Spleen (tissue), 13 donors: ENCODE measurements at places on chromosomes 7 and 10.

DNA sequence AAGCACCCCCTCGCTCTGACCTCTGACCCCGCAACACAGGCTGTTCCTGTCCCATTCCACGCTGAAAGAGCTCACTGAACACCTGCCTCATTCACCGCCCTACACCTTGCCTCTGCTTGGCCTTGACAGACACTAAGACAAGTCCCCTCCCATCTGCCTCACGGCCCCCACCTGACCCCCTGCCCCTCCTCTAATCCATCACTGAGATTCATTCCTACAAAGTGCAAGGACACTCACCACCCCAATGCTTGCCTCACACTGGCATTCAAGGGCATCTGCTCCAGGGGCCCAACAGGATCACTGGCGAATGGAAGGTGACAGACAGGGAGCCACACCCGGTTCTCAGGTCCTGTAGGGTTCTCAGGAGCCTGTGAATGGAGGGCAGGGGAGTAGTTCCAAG lies 68.1 kb upstream of the NANOS1 start:
- no peak overlapping the region for H3K4me3 ChIP-seq
- H3K27ac ChIP-seq = no peak overlapping the region
- peaks cover 5% of the 10 kb centered on the region for H3K4me1 ChIP-seq
- H3K36me3 ChIP-seq = no peaks in the 10 kb centered on the region
- no peaks in the 10 kb centered on the region for H3K27me3 ChIP-seq
- DNase-seq = peak; percentile 22

DNA sequence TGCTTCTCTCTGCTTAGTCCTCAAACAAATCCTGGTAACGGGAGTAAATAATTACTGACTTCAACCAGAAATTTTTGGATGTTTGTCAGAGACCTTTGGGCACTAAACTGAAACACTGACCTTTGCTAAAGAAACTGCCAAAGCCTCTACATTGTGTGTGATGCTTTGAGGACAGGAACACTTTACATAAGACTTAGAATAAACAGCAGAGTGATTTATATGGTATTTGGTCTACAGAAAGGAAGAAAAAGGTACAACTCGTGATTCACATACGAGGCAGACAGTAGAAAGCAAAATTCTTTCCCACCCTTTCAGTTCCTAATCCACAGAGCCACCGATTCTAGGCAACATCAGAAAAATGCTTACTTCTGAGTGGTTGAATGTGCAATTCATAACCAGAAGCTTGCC lies 59.8 kb downstream of the SLC16A12 start:
- H3K27ac ChIP-seq = no peak overlapping the region
- H3K27me3 ChIP-seq = no peaks in the 10 kb centered on the region
- no peak for DNase-seq

- DNase-seq = no peak
- no peak overlapping the region for H3K27ac ChIP-seq
- H3K36me3 ChIP-seq = no peaks in the 10 kb centered on the region
- no peaks in the 10 kb centered on the region for H3K27me3 ChIP-seq
These were observed 214.9 kb downstream of the JAZF1 start for GRCh38 chr7:27965650-27966049.

GRCh38 chr10:132523561-132524442 lies 13.8 kb upstream of the INPP5A start:
- H3K4me1 ChIP-seq = peaks cover 16% of the 10 kb centered on the region
- H3K27ac ChIP-seq = no peak overlapping the region
- no peaks in the 10 kb centered on the region for H3K36me3 ChIP-seq
- no peak overlapping the region for H3K4me3 ChIP-seq
- peaks cover 6% of the 10 kb centered on the region for H3K27me3 ChIP-seq
- peak; percentile 64 for DNase-seq

- H3K27ac ChIP-seq = no peak overlapping the region
- H3K4me3 ChIP-seq = no peak overlapping the region
- no peaks in the 10 kb centered on the region for H3K27me3 ChIP-seq
These were observed 24.3 kb upstream of the PDK4 start for GRCh38 chr7:95620631-95621030.

DNA sequence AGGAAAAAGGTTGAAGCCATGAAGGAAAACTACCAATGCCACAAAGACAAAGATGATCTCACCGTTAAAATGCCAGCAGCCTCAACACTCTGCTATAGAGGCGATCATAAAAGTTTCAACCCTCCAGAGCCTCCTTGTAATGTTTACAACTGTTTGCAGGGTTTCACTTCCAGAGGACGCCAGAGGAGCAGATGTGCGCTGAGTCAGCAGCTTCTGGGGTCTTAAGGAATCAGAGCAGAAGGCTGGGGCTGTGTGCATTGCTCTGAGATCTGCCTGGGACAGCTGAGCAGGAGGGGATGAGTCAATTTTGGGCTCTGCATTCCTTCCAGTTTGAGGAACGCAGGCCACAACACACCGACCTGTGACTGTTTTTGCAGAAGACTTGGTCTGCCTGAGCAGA lies 98.3 kb downstream of the TMEM130 start:
- H3K36me3 ChIP-seq = no peaks in the 10 kb centered on the region
- H3K27me3 ChIP-seq = peaks cover 10% of the 10 kb centered on the region
- H3K4me1 ChIP-seq = no peaks in the 10 kb centered on the region

GRCh38 chr7:1940402-1940786 lies 270.3 kb downstream of the ELFN1 start:
- H3K27me3 ChIP-seq = no peaks in the 10 kb centered on the region
- peaks cover 94% of the 10 kb centered on the region for H3K4me1 ChIP-seq
- DNase-seq = peak; percentile 97
- H3K36me3 ChIP-seq = no peaks in the 10 kb centered on the region
- H3K4me3 ChIP-seq = peak overlapping the region; percentile 80

GRCh38 chr10:13019280-13019679 lies 17.8 kb upstream of the CCDC3 start:
- DNase-seq = no peak
- H3K36me3 ChIP-seq = no peaks in the 10 kb centered on the region
- no peak overlapping the region for H3K4me3 ChIP-seq
- H3K4me1 ChIP-seq = peaks cover 6% of the 10 kb centered on the region

DNA sequence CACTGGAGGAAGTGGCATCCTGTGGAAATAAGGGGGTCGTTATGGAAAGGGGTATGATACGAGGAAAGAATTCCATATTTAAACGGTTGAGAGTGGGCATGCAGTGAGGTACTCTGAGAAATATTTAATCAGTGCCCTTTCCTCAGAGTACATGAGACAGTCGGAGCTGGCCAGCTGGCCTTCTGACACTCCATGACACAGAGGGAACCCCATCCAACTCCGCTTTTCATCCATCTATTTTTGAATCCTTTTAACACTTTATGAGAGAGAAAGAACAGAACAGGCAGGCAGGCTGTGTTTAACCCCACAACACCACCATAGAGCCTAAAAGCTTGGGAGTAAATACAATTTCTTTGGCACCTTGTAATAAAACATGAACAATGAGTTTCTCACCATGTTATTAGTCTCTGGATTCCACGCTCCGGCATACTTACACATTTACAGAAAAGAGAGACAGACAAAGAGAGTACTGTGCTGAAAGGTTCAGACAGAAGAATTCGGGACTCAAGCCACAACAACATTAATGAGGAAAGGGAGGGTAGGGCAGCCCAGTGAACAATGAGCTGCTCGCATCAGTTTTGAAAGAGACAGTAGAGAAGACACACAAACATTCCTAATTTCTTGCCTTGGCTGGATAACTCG lies 124.2 kb upstream of the PDLIM1 start:
- no peaks in the 10 kb centered on the region for H3K27me3 ChIP-seq
- H3K4me3 ChIP-seq = no peak overlapping the region
- DNase-seq = no peak
- H3K27ac ChIP-seq = no peak overlapping the region
- H3K4me1 ChIP-seq = no peaks in the 10 kb centered on the region
